ENCODE measurements at places on chromosomes 1 and 21.
A peak's percentile ranks its signal among the peaks of the same experiment; 100 is the strongest.

DNA sequence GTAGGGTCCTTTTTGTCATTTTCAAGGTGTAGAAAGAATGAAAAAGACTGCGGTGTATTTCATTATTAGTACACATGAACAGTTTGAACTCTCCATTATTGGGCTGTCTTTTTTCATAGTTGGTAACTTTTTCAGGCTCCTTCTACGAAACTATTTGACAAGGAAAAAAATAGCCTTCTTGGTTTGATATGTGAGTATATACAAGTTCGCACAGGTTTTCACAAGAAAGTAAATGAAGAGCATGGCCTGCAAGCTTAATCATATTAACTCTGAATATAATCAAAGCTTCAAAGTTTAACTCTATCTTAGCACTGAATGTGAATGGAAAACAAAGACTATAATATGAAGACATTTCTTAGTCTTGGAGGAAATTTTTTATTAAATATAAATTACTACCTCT, 290.0 kb upstream of the ADGRL2 start:
- no peak for DNase-seq

- DNase-seq = no peak
Measured at GRCh38 chr1:77468257-77468948, 186.6 kb downstream of the AK5 start.

- DNase-seq = no peak
Measured at GRCh38 chr21:42155045-42155855, 63.7 kb upstream of the ABCG1 start.

DNA sequence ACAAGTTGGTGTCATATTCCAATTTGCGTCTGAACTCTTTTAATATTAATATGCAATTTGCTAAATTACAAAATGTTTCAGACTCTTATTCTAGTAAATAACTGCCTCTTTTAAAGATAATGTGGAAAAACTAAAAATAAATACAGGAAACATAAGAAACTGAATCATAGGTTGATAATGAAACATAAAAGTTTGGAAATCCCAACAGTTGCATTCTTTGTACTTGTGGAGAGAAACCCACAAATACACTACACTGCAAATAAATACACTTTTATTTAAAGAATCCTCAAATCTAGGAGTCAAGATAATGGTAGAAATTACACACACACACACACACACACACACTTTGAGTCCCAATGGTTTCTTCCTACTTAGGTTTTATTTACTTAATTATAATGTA, 5.2 kb downstream of the BRINP3 start:
- DNase-seq = no peak

DNA sequence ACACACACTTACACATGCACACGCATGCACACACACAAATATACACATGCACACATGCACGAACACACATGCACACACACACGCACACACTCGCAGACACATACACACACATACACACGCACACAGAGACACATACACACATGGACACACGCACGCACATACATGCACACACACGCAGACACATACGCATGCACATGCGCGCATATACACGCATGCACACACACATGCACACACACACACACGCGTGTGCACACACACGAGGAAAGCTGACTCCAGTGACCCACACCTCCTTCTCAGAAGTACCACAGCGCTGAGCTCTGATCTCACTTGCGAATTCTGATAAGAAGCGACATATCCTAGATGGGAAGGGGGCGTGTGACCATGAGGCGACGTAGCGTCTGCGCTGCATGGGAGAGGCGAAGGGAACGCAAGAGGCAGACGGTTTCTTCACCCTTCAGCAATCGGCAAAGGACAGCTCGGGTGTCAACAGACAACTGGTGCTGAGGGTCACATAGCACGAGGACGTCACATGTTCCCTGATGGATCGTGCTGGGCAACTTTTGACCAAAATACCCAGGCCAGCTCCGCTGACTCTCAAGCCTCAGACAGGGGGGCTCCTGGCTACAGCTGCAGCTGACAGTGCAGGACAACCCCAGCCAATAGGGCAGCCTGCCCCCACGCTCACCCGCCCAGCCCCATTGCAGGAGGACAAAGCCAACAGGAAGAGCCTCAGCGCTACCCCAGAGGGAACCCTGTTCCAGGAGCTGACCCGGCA, 16.0 kb upstream of the PDE9A start:
- no peak for DNase-seq

- peak; percentile 7 for DNase-seq
Measured at GRCh38 chr1:78426408-78426807, 64.4 kb upstream of the PTGFR start.

GRCh38 chr1:153919876-153920852, 2.6 kb downstream of the GATAD2B start:
- DNase-seq = no peak

- DNase-seq = peak; percentile 99
Measured at GRCh38 chr1:210598135-210598652, 269.5 kb downstream of the HHAT start.

DNA sequence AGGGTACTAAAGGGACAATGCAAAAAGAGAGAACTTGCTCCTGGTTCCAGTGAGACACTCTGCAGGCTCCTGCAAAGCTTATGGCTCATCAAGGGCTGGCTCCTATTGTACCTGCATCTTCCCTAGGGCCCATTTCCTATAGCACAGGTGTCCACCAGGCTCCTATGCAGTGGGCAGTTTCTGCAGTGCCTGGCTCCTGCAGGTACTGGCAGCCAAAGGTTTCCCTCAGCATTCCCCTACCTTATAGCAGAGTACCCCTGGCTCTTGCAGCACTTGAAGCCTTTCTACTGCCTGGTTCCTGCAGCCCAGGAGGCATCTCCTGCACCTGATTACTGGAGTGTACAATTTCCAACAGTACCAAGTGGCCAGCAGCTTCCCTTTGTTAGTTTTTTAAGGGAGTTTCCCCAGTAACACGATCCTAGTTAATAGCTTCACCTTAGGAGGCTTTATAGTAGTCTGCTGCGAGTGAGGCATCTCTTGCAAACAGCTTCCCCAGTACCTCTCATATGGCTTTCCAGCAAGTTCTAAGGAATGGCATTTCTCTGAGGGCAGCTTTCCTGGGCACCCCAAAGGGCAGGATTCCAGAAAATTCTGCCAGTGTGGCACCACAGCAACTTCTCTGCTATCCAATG, 141.7 kb downstream of the DENND1B start:
- DNase-seq = no peak

DNA sequence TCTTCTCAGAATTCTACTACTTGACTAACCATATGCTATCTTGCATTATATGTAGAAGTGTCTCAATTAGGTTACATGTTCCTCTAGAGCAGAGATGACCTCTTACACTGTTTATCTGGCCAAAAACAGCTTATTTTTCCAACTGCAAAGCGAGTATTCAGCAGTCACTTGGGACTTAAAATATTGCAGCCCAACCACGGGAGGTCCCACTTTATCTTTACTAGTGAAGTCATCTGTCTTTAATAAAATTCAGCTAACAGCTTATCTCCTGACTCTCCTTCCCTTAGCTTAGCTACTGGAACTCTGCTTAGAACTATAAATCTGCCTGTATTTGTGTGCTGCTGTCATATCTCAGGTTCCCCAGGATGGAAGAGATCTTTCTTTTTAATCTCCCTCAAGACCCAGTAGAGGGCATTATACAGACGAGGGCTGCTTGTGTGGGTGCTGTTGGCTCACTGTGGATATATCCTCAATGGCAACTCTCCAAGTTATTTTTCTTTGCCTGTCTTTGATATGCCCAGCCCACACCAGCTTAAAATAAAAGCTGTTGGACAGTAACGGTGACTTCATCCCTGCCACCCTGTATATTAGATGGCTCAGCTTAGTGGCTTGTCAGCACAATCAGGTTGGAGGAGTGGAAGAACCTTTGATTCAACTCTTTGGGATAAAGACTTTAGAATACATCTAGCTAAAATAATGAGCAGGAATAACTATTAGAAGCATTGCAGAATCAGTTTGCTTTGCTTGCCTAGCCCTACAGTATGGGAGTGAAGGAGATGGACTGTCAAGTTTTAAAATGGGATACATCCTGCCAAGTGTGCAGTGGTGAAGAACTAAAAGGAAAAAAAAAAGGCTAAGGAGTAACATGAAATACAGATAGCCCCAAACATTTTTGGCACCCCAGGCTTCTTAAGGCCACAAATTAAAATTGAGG, 9.6 kb downstream of the ENSA start:
- DNase-seq = peak; percentile 79

GRCh38 chr1:199979071-199979470, 48.4 kb upstream of the NR5A2 start:
- no peak for DNase-seq

DNA sequence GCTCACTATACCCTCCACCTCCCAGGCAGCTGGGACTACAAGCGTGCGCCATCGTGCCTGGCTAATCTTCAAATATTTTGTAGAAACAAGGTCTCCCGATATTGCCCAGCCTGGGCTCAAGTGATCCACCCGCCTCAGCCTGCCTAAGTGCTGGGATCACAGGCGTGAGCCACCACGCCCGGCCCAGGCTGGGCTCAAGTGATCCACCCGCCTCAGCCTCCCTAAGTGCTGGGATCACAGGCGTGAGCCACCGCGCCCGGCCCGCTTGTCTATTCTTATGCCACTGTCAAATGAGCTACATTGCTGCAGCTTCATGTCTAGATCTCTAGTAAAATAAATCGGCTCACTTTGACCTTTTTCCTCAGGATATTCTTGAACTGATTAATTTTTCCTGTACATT, 107.7 kb upstream of the COL6A1 start:
- no peak for DNase-seq

GRCh38 chr1:207949571-207950195, 38.8 kb upstream of the CD34 start:
- DNase-seq = no peak

- DNase-seq = peak; percentile 53
Measured at GRCh38 chr1:55071477-55071876, 32.1 kb downstream of the PCSK9 start.

GRCh38 chr1:93607814-93608186, 73.8 kb downstream of the BCAR3 start:
- peak; percentile 58 for DNase-seq

GRCh38 chr1:91700332-91700731, 185.6 kb downstream of the TGFBR3 start:
- peak; percentile 91 for DNase-seq

GRCh38 chr1:203818399-203818798, 23.0 kb downstream of the ZBED6 start:
- DNase-seq = no peak

All from fibroblast of skin of scalp (primary cell).